Stimulated activated CD4-positive, alpha-beta T cell treated with anti-CD3 and anti-CD28 coated beads, TNF-alpha, amount 100 ng/mL, for 24 hours (primary cell): ENCODE measurements at places on chromosomes 6 and 20.

DNA sequence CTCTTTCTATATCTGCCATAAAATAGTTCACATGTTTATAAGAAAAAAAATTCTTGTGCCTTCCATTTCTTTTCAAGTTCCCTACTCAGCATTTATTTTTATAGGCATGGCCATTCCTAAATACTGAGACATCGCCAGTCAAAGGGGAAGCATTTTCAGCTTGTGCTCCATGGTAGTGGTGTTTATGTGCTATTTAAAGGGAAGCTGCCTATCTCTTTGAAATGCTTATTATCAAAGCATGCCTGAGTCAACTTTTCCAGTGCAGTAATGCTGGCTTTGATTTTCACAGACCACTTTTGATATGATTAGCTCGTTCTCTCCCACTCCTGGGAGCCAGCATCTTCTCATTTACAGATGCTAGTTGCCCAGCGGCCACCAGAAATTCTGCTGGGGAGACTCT, 124.1 kb upstream of the RIN2 start:
- no peak for DNase-seq

DNA sequence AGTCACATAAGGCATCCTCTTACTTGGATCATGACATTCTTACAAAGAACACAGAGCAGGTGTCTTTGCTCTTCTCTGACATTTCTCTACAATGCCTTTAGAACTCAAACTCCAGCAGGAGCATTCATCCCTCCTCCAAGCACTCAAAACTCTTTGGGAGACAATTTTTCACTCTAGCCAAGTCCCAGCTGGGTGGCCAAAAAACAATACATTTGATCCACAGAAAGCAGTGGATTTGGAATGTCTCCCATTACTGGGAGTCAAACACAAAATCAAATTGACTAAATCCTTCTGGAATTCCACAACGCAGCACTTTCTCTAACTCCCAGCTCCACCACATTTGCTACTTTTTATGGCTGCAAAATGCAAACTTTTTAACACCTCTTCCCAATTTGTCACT, 108.6 kb upstream of the VGLL2 start:
- DNase-seq, result no peak

GRCh38 chr6:124961777-124962638, at the start of gene RNF217:
TSS of gene RNF217 (plus strand) at chr6:124962437. CDS start at chr6:124962545, 108 bp downstream.
- DNase-seq, result no peak

GRCh38 chr6:38836585-38836984, 121.5 kb downstream of the DNAH8 start:
- no peak for DNase-seq
